Prostate gland (tissue), 2 donors: ENCODE measurements at places on chromosomes 11 and 22. TPM values are rescaled to one million over a fixed set of nuclear protein-coding genes. Genes with fewer than 3 reads are reported as not detected.

The BTBD18 gene
- 1.0 TPM for total RNA-seq

The APLP2 gene
- total RNA-seq, result 434 TPM

The MS4A15 gene
- total RNA-seq, result not detected

The KRTAP5-2 gene
- total RNA-seq, result not detected

- no peak for DNase-seq
These were observed 18.0 kb downstream of the PARVA start for GRCh38 chr11:12395333-12395732.

The SCN2B gene
- 0.68 TPM for total RNA-seq

GRCh38 chr22:48713272-48714205 is 1114.1 kb downstream of the BRD1 start:
- no peak for DNase-seq

The KBTBD3 gene
- total RNA-seq, result 3.8 TPM

DNA sequence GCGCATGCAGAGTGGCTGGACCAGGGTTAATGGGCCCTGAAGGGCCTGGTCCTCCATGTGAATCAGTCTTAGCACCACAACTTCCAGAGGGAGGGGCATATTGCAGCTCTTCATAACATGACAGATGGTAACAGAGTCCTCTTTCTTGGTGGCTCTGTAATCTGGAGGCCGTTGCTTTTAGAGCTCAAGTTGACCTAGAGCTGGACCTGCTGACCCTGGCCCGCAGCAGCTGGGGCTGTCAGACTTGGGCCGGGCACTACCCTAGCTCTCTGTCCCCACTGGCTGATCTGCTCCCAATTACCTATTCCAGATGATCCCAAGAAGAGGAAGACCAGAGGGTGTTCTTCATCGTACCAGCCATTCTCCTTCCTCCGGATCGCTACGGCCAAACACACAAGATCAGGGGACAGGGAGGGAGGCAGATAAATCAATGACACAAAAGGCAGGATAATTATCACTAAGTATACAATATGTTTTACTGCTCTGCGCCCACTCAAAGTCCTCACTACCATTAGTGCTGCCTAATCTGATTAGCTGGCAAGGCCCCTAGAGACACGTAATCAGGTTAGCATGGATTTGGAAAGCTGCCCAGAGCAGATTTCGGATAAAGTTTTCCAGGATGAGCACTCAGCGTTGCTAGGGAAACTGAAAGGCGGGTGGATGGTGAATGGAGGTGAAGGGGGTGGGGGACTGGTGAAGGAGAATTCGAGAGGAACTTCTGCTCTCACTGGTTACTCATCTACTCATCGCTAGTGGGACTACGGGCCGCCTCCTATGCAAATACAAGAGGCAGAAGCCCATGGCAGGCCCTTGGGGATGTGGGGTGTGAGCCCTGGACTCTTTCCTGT is 64.5 kb upstream of the PHOX2A start:
- no peak for DNase-seq

- DNase-seq, result no peak
These were observed 375.7 kb upstream of the KIRREL3 start for GRCh38 chr11:127376301-127376700.

The ZBED5 gene
- total RNA-seq, result 26.2 TPM

- no peak for DNase-seq
These were observed 20.3 kb upstream of the MICAL3 start for GRCh38 chr22:18044548-18045271.

DNA sequence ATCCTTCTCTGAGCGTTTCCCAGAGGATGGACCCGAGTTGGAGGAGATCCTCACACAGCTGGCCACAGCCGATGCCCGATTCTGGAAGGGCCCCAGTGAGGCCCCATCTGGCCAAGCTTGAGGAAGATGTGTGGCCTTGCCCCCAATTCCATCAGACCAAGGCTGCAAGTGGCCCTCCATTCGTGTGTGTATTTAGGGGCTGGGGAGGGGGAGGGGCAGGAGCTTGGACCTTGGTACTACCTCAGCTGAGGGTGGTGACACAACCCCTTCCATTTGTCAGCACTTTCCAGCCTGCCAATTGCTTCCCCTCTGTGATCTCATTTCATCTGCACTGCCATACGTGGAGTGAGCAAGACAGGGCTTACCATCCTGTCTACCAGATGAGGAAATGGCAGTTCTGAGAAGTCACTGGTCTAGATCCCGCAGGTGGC is 1.3 kb upstream of the BBS1 start:
- no peak for DNase-seq

DNA sequence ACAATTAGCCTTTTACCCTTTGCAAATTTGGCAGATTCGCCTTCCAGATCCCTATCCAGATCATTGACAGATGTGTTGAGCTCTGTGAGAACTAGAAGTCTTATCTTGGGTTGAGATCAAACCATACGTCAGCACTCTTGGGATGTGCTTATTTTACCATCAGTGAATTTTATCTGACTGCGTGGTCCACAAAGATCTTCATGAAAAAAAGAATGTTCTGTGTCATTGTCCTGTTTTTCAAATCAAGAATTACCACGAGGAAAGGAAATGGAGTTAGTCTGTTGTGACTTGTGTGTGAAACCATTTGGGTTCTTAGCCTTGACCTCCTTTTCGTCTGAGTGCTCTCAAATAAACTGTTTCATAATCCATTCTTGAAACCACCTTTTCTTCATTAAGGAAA is 86.2 kb upstream of the SORL1-AS1 start:
- no peak for DNase-seq

- peak; percentile 17 for DNase-seq
These were observed 48.5 kb downstream of the GGTLC2 start for GRCh38 chr22:22692707-22693530.

The ASRGL1 gene
- 27.6 TPM for total RNA-seq

The CCDC134 gene
- 12.0 TPM for total RNA-seq

DNA sequence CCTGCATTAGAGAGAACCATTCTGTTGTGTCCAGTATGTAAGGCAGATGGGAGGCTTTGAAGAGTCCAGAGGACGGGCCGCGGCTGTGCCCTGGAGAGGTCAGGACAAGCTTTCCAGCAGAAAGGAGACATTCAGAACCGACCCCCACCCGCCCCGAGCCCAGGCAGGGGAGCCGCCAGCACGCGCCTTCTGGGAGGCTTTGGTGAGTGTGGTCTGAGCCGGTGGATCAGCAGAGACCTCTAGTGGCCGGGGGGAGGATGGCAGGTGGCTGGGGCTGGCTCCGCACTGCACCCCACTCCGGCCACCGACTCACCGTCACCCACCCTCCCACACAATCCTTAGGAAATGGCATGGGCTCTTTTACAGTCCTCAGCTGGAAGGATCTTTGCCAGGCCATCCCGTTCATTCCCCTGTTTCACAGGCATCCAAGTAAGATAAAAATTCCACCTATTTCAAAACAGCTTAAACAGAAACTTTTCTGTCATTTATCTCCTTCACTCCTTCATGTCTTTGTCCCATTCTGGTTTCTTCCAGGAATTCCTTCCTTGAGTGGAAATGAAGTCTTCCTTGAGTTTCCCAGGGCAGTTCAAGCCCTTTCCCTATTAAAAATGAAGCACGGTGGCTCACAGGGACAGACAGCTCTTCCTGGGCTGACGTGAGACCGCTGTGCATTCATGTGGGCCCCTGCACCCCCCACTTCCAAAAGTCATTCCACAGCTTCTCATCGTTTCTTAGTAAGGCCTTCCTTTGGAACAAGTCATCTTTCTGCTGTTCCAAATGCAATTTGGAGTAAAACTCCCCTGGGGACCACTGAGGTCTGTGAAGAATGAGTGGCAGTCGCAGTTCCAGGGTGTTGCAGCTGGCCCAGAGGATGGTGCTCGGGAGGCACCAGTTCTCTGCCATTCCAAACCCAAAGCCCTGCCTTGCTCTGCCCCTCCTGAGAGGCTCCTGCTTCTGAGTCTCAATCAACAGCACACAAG is 91.0 kb downstream of the FEZ1 start:
- DNase-seq, result peak; percentile 57

DNA sequence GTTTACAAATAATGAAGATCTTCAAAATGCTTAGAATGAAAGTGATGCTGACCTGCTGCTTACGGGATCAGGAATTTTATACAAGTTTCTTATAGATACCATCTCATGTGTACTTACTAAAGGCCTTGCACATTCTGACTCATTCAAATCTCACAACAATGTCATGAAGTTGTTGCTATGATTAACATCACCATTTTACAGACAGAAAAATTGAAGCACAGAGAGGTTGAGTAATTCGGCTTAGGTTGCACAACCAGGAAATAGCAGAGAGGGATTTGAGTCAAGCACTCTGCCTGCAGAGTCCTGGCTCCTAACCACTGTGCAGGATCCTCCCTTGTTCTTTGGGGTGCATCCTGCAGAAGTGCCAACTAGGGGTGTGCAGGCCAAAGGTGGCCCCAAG is 471.9 kb downstream of the MIAT start:
- DNase-seq, result no peak

GRCh38 chr22:43183496-43184277 is 3.2 kb downstream of the TTLL12 start:
- DNase-seq, result no peak

GRCh38 chr11:21545699-21546098 is 647.2 kb upstream of the ANO5 start:
- no peak for DNase-seq

The OR51B2 gene
- not detected for total RNA-seq

The CD151 gene
- total RNA-seq, result 313 TPM

DNA sequence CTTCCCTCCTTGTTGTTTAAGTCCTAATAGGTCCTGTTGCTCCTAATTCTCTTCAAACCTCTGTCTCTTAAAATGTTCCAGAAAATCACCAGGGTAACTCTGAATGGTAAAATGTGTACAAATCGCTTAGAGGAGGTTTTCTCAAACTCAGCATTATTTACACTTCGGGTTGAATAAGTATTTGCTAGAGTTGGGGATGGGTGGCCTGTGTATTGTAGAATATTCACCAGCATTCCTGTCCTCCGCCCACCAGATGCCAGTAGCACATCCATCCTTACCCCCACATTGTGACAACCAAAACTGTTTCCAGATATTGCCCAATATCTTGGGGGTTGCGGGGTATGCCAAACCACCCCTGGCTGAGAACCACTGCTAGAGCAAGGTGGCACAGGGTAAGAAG is 64.4 kb upstream of the DDI1 start:
- no peak for DNase-seq

DNA sequence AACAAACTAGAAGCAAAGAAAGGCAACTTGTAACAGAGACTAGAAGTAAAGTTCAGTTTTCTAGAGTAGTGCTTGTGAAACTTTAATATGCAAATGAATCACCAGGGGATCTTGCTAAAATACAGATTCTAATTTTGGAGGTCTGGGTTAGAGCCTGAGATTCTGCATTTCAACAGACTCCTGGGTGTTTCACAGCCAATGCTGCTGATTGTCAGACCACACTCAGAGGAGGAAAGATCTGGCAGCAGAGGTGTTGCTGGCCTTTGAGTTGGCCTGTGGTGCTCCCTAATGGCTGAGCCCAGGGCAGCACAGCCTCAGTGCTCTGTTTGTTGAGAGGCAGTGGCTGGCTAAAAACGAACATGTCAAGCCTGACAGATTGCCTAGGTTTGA is 5.4 kb downstream of the CRY2 start:
- DNase-seq, result no peak

The KCNK4 gene
- not detected for total RNA-seq

DNA sequence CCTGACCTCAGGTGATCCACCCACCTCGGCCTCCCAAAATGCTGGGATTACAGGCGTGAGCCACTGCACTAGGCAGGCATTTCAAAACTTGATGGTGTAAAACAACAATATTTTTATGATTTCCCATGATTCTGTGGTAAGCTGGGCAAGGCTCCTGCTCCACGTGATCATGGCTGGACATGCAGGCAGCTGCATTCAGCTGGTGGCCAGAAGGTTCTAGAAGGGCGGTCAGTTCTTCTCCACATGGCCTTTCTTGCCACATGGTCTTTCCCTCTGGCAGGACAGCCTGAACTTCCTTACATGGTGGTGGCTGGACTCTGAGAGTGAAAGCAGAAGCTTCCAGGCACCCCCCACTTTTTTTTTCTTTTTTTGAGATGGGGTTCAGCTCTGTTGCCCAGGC is 9.9 kb upstream of the RASD2 start:
- DNase-seq, result no peak

DNA sequence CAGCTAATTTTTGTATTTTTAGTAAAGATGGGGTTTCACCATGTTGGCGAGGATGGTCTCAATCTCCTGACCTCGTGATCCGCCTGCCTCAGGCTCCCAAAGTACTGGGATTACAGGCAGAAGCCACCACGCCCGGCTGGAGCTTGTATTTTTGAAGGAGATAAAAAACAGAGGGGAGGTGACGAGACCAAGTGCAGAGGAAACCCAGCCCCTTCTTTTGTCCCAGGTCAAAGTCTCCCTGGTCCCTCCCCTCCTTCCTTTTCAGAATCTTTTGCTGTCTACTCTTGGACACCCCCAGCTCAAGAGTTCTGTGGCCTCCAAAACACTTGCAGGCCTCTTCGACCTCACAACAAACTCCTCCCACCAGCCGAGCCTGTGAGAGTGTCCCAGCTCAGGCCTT is 12.2 kb upstream of the TMEM184B start:
- no peak for DNase-seq

GRCh38 chr11:33182246-33182878 is 21.1 kb upstream of the CSTF3 start:
- no peak for DNase-seq

DNA sequence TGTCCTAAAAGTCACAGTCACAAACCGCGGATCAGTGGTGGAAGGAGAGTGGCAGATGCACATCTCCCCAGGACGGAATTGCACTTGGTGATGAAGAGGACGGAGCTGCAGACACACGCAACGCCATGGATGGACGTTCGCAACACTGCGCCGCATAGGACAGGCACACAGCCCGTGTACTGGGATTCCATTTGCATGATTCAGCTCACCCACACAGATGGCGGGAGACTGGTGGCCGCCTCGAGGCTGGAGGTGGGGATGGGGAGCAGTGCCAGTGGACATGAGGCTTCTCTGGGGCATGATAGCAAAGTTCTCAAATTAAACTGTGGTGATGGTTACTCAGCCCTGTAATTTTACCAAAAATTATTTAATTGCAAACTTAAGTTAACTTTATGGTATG is 37.4 kb downstream of the DUSP8 start:
- no peak for DNase-seq
